Astrocyte (in vitro differentiated cells and primary cell): ENCODE measurements at places on chromosomes 13 and 19. TPM values are rescaled to one million over a fixed set of nuclear protein-coding genes. Genes with fewer than 3 reads are reported as not detected.

Gene LILRA5
- total RNA-seq = not detected in 2 replicates

Gene TIMM44
- total RNA-seq = 60.5 and 71.1 TPM in 2 replicates

Gene PSG3
- 0.34 and 0.48 TPM in 2 replicates for total RNA-seq

Gene FAM83E
- total RNA-seq = 1.3 and 1.7 TPM in 2 replicates

Gene PTH2
- total RNA-seq = not detected in 2 replicates

Gene SIGLEC11
- total RNA-seq = not detected in 2 replicates

Gene FXYD3
- total RNA-seq = not detected in 2 replicates

Gene OVOL3
- not detected in 2 replicates for total RNA-seq

Gene FREM2
- total RNA-seq = 0.67 and 2.8 TPM in 2 replicates

Gene ZBTB45
- total RNA-seq = 16.2 and 16.3 TPM in 2 replicates

Gene NXNL1
- not detected in 2 replicates for total RNA-seq

Gene FPR1
- total RNA-seq = not detected in 2 replicates

Gene ANO8
- 8.1 and 9.0 TPM in 2 replicates for total RNA-seq

Gene PINLYP
- total RNA-seq = 0.30 and 0.96 TPM in 2 replicates

Gene EDNRB
- 3.2 and 3.7 TPM in 2 replicates for total RNA-seq

Gene SCN1B
- total RNA-seq = 2.1 and 3.0 TPM in 2 replicates

Gene IQCN
- total RNA-seq = 1.3 and 1.7 TPM in 2 replicates
